Stimulated activated CD8-positive, alpha-beta memory T cell treated with anti-CD3 and anti-CD28 coated beads, Interleukin-15, amount 100 ng/mL, for 24 hours (primary cell): ENCODE measurements at places on chromosomes 1 and 21.

DNA sequence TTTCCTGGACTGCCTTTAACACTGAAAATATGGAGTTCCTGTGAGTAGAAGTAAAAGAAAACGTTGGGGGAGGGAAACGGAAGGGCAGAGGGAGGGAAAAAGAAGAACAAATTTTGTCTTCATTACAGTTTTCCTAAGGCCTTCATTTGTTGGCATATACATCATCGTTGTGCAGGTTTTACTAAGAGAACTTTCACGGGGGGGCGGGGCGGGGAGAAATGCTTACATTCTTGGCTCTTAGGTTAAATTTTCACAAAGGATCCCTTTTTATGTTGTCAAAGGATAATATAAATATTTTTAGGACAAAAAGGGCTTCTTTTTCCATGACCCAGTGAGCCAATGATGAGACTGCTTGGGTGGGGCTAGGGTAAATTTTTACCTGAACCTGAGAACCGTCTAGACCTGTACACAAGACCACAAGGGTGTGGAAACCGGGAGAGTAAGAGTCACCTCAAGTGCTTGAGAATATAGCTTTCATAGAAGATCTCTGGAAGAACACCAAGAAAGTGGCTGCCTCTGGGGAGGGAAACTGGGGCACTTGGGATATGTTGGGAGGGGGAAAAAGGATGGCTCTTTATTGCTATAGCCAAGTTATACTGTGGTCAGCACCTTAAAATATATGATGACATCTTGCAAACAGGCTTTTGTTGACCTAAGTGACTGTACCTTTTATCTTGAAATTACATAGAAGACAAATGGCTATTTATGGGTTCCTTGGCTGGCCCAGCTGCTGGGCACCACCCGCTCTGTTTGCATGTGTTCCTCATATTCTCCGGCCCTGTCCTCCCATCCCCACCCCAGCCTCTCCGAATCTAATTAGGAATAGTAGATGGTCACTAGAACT lies 2.0 kb upstream of the UTP25 start:
- DNase-seq = no peak

- DNase-seq = no peak
Measured at GRCh38 chr1:209607102-209607794, 23.7 kb downstream of the CAMK1G start.

DNA sequence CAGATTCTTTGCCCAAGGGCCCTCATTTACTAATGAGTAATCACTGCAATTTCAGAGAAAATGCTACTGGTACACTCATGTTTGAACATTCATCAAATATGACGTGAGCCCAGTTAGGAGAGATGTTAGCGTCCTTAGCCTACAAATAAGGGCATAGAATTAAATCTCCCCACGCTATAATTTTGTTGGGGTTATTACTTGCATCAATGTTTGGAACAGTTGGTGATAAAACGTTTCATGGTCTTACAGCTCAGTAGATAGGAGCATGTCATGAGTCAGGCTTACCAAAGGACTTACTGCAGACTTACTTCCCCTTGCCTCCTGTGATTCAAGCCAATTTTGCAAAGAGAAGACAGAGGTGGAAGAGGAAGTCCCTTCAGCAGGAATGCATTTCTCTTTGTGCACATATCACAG lies 304.0 kb downstream of the KIF26B start:
- no peak for DNase-seq

DNA sequence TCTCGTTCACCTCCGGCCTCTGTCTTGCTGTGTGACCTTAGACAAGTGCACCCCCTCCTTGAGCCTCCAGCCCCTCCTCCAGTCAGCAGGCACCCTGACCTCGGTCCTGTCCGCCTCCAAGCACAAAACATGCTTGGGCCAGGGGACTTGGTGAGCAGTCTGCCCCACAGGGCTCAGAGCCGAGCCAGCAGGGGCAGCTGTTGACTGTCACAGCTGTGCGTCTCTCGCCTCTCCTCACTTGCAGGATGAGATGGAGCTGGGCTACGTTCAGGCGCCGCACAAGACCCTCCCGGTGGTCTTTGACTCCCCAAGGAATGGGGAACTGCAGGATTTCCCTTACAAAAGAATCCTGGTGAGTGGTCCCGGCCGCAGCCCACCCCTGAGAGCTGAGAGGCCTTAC lies 24.2 kb downstream of the PADI3 start:
- no peak for DNase-seq

DNA sequence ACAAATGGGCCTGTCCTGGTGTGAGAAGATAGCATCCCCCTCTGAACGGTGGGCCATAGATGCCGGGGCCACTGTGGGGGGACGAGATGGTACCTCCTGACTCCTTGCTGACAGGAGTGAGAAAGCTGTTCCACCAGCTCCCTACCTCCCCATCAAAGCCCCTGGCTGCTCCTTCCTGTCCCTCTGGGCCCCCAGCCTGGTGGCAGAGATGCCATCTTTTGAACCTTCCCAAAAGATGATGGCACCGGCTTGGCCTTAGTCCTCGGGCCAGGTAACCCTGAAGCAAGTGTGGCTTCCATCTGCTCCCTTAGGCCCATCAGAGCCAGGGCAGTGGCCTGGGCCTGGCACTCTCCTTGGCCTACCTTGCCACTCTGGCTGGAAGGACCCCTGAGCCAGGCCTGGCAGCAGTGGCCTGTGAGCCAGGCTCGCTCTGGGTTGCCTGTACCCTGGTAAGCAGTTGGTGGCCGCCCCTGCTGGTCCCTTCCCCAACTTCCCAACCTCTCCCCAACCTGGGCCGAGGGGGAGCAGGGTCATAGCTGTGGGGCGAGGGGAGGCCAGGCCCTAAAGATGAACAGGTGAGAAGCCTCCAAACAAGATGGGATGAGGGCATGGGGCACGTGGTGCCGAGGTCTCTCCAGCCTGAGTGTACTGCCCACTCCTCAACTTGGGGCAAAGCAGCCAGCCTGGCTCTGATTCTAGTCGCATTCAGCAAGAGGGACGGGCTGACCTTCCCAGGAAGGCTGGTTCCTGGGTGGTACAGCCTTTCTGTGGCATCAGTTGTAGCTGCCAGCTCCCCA lies 34.7 kb downstream of the ZBTB17 start:
- DNase-seq = no peak

DNA sequence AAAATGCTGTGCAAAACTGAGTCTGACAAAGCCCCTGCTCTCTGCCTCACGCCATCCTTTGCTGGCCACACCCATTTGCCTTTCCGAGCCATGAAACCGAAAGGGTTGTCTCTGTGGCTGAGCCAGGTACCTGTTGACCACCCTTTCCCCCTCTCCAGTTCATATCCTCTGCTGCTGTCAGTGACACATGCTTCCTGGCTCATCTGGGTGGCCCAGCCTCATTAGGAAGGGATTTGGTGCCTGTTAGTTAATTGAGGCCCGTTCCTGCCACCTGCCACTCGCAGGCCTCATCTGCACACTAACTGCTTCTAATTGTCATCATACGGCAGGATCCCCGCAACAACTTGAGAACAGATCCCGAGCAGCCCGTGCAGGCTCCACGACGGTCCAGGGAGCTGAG lies 79.2 kb downstream of the OLIG1 start:
- no peak for DNase-seq

- DNase-seq = no peak
Measured at GRCh38 chr21:36338975-36339374, 19.0 kb downstream of the MORC3 start.

DNA sequence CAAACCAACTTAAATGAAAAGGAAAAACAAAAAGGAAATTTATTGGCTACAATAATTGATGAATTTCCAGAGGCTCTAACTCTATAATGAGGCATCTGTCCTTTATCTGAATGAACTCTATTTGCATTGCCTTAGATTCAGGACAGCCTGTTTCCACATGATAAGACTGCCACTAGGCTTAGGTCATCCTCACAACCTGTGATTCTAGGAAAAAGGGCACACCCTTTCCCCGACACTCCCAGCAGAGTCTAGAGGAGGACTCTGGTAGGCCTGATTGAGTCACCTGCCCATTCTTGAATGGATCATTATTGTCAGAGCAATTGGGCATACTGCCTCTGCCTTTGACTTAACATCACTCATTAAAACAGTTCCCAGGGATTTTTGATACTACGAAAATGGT lies 262.8 kb downstream of the TPR start:
- DNase-seq = no peak

- no peak for DNase-seq
Measured at GRCh38 chr1:181513786-181514297, 30.5 kb downstream of the CACNA1E start.

DNA sequence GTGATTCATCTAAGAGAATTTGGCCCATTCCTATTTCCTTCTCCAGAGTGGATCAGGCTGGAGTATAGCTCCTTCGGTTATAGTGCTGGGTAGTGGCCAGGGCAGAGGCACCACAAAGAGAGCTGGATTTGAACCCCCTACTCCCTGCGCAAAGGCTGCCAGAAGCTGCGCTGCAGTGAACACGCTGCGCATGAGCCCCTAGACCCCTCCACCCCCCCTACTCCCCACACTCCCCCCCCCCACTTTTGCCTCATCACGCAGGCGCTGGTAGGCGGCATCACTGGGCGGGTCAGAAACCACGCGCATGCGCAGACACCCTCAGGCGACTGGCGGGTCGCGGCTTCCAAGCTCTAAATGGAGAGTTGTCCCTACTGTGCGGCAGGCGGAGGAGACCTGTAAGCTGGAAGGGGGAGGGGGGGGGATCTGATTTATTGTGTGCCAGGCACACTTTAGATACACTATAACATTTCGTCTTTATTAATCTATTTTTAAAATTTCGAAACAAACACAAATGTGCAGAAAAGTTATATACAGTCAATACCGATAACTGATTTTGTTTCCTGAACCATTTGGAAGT lies 38.7 kb upstream of the HMGN1 start:
- DNase-seq = peak; percentile 89

GRCh38 chr1:32405672-32406467 lies 11.6 kb upstream of the BSDC1 start:
- DNase-seq = no peak

DNA sequence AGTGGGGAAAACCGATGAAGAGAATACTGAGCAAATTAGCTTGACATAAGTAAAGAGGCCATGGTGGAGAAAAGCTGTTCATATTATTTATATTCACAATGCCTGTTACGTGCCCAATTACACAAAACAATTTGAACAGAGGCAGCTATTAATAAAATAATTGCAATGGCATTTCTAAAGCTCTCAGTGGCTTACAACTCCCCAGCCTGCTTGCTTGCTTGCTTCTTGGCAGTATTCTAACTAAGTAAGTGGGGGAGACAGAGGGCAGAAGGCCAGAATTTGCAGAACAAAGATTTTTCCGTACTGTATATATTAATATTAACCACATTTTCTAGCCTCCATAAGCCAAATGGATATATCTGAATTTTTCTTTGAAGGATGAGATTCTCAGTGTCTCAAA lies 12.9 kb downstream of the PTPN14 start:
- DNase-seq = no peak

DNA sequence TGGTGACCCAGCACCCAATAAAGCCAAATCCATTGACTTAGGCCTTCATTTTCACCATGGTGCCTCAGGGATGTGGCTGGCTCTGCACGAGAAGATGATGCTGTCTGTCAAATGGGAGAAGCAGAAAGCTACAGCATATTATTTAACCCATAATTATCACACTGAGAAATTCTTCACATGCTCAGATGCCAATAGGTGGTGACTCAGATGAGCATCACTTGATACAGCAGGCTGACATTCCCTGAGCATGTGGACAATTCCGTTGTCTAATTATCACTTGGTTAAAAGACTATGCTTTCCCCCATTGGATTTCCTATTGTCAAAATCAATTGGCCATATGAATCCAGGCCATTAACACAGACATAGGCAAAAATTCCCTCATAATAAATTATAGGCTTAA lies 44.0 kb upstream of the HSD3B1 start:
- no peak for DNase-seq

GRCh38 chr1:28518000-28518744 lies 12.3 kb downstream of the RCC1 start:
- DNase-seq = peak; percentile 84
